A549 treated with RU486 at 1 μM for 4 hours (cell line): ENCODE measurements at places on chromosomes 2 and 18. TPM values are rescaled to one million over a fixed set of nuclear protein-coding genes. Genes with fewer than 3 reads are reported as not detected.

The GPR35 gene
- 0.32 to 1.1 TPM (median 0.87 TPM) in 5 replicates for total RNA-seq

The CNDP1 gene
- not detected in 5 replicates for total RNA-seq

The AGXT gene
- not detected in 5 replicates for total RNA-seq

The FAP gene
- total RNA-seq = 0.06 TPM in 1 of 5 replicates, not detected in the others

The RASGRP3 gene
- 0.70 to 1.6 TPM (median 1.2 TPM) in 5 replicates for total RNA-seq

The ACTR3 gene
- 198 to 307 TPM (median 236 TPM) in 5 replicates for total RNA-seq

The UGT1A3 gene
- total RNA-seq = 0.10 to 0.22 TPM (median 0.13 TPM) in 3 of 5 replicates, not detected in the others
